Activated naive CD4-positive, alpha-beta T cell treated with anti-CD3 and anti-CD28 coated beads, Interleukin-2, amount 10 ng/mL, durations not matched to agents 5 hours and 36 hours (primary cell): ENCODE measurements at places on chromosomes 7 and 10. TPM values are rescaled to one million over a fixed set of nuclear protein-coding genes. Genes with fewer than 3 reads are reported as not detected.

PIP gene
- total RNA-seq, result not detected

TFAM gene
- 53.5 TPM for total RNA-seq

GIMAP8 gene
- total RNA-seq, result 40.6 TPM

KCNH2 gene
- total RNA-seq, result 0.75 TPM

CTAGE4 gene
- 3.5 TPM for total RNA-seq

LRMDA gene
- not detected for total RNA-seq

APBB1IP gene
- total RNA-seq, result 74.9 TPM

TMEM60 gene
- total RNA-seq, result 20.0 TPM

DHX32 gene
- total RNA-seq, result 15.2 TPM

DKK1 gene
- total RNA-seq, result not detected

VWDE gene
- 3.1 TPM for total RNA-seq

ELFN1 gene
- not detected for total RNA-seq

AKR1C2 gene
- total RNA-seq, result not detected

RNF133 gene
- not detected for total RNA-seq

PRLHR gene
- total RNA-seq, result not detected
